ENCODE measurements at places on chromosomes 4 and X.

GRCh38 chr4:71147261-71147660 lies 153.8 kb downstream of the DCK start:
- DNase-seq, result no peak

GRCh38 chr4:150974252-150974640 lies 40.8 kb downstream of the LRBA start:
- no peak for DNase-seq

GRCh38 chrX:66051980-66052379 lies 12.1 kb upstream of the VSIG4 start:
- no peak for DNase-seq

DNA sequence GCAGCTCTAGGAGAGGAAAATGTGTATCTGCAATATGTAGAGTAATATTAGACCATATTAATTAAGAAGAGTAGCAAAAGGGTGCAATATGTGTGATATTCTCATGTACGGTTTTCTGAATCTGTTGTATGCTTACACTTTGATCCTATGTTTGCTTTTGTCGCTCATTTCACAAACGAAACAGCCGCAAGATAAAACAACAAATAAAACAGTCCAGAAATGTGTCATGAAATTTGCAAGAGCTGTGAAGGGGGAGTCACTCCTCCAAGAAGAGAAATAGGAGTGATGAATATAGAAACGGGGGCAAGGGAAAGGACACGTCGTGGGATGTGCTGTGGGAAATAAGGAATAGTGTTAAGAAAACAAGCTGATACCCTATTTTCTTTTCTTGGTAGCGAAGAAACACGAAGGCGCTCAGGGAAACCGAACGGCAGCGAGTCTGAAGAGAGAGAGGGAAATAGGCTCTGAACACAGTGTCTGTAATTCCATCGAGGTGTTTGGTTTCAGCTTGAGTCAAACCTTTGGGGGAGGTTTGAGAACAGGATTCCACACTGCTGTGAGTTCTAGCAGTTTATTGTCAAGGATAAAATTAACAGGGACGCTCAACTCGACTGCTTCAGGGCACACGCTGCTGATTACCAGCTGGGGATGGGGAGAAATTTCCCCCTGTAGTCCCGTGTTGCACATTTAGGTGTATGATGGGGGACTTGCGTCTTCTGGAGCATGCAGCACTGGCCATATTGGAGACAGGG lies 595.6 kb upstream of the TENM3 start:
- DNase-seq, result no peak

DNA sequence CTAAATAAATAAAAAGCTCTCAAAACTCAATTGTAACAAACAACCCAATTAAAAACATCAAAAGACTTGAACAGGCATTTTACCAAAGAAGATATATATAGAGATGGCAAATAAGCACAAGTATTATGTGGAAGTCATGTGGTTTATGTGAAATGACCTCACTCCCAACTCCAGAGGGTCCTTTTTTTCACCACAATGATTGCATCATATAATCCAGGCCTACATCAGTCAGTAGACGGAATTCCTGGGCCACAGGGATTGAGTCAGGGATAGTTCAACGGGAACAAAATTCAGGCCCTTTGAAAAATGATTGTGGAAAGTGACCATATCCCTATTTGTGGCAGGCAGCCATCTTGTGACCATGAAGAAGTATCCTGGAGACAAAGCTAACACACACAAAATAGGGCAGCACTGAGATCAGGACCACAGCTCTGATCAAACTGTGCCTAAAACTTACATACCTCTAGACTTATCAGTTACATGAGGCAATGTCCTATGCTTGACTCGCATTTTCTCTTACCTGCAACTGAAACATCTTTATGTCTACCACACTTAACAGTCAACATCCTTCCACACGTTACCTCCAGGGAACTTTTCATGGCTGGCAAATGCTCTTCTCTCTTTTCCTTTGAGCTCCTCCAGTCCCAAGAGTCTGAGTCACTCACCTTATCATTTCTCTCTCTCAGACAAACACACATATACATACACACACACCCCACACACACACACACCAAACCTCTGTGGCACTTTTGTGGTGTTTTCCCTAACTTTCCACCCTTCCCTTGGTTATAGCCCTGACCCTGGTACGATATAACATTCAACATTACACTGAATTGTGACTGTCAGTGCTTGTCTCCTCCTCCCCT lies 113.5 kb downstream of the PHF8 start:
- no peak for DNase-seq

GRCh38 chrX:24005867-24006266 lies 21.1 kb downstream of the KLHL15 start:
- DNase-seq, result no peak

GRCh38 chr4:61246034-61246433 lies 45.9 kb downstream of the ADGRL3 start:
- no peak for DNase-seq

- DNase-seq, result no peak
Observed at GRCh38 chr4:1170156-1170975, 2.0 kb downstream of the SPON2 start.

DNA sequence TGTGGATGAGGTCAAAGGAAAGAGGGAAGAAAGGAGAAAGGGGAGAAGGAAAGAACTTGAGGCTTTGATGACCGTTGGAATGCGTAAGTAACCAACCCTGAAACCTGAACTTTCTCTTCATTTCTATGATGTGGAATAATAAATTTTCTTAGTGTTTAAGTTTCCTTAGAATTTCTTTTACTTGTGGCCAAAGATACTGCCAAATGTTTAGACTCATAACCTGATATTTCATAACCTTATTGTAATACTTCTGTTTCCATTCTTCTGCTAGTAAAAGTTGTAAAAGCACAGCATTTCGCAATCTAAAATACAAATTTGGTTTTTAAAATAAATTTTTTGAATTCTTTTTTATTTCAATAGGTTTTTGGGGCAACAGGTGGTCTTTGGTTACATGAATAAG lies 258.5 kb upstream of the GIMD1 start:
- no peak for DNase-seq

Data from stimulated activated CD4-positive, alpha-beta T cell treated with anti-CD3 and anti-CD28 coated beads, Interleukin-12 subunit alpha, Interleukin-12 subunit beta, amount 100 ng/mL, for 24 hours (primary cell).